ENCODE measurements at places on chromosomes 4 and X.

GRCh38 chrX:21843179-21843578 is 3.8 kb downstream of the MBTPS2 start:
- DNase-seq = no peak

DNA sequence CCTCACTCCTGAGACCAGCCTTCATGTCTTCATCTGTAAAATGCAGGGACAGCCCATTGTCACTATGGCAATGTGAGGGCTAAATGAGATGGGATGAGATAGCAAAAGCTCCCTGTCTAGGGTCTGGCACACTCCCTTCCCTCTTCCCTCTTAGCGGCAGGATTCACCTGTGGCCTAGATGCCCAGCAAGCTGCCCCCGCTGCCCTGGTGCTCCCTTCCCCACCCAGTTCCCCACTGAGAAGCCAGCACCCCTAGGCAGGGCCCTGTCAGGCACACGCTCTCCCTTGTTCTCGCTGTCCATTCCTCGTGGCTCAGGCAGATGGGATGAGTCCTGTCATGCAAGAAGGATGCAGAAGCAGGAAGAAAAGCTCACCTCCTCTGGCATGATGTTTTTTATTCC is 49.2 kb upstream of the PJA1 start:
- no peak for DNase-seq

DNA sequence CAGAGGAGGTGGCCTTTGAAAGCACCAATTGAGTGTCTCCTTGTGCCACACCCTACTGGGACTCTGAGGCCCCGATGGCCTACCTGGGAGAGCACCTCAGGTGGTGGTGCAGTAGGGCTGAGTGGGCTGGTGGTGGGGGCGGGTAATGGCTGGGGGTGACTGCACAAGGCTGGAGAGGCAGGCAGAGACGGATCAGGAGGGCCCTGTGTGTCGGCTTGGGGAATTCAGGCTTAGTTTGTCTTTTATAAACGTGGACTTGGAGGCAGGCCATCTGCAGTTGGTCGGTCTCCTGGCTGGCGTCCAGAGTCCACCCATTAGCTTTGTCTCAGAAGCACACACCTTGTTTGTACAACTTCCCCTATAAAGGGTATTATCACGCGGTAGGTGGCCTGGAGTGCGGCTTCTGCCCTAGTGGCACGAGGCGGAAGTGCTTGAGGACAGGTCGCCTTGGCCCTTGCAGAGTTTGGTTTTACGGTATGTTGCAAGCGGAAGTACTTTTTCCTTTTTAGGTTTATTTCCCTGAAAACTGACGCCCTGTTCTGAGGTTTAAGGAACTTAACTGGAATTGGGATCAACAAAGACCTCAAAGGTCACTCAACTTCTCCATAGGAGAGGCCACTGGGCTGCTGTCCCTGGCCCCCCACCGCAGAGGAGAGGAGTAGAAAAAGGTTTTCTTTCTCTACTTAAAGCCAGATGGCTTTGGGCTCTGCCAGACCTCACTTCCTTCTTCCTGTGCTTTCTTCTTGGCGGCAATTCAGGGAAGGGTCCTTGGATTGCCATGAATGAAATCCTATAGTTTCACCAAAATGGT is 8.0 kb downstream of the TBC1D14 start:
- peak; percentile 34 for DNase-seq

- DNase-seq = no peak
These were observed 70.9 kb downstream of the INTS12 start for GRCh38 chr4:105637408-105638176.

- DNase-seq = no peak
These were observed 7.0 kb downstream of the PALLD start for GRCh38 chr4:168503652-168504362.

DNA sequence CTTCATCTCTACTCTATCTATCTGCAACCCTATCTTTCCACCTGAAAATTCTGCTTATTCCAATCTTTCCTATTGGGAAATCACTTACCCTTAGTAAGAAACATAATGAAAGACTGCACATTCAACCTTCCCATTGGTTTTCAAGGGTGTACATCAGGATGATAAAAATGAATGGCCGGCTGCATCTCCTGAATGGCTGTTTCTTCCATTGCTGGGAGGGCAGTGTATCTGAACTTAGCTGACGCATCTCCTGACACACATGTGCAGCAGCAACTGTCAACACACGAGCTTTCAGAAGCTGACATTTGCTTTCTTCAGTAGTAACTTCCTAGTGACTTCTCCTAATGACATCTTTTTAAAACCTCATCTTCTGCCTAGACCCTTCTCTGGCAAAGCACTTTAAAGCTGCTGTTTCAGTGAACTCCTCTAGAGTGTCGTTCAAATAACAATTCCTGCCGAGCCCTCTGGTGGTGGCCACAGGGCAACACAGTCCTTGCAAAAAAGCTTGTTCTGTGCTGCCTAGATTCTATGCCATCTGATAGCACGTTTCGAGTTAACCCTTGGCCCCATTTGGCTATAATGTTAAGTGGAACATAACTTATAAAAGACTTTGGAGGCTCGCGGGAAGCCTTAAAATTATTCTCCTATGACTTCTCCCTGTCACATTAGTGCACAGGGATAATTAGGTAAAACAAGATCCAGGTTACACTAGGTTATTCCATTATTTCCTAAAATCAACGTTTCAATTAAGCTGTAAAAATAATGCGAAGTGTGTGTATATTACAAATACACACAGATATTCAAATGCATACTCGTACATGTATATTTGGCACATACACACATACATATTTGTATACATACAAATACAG is 2340.7 kb downstream of the PCDH7 start:
- no peak for DNase-seq

DNA sequence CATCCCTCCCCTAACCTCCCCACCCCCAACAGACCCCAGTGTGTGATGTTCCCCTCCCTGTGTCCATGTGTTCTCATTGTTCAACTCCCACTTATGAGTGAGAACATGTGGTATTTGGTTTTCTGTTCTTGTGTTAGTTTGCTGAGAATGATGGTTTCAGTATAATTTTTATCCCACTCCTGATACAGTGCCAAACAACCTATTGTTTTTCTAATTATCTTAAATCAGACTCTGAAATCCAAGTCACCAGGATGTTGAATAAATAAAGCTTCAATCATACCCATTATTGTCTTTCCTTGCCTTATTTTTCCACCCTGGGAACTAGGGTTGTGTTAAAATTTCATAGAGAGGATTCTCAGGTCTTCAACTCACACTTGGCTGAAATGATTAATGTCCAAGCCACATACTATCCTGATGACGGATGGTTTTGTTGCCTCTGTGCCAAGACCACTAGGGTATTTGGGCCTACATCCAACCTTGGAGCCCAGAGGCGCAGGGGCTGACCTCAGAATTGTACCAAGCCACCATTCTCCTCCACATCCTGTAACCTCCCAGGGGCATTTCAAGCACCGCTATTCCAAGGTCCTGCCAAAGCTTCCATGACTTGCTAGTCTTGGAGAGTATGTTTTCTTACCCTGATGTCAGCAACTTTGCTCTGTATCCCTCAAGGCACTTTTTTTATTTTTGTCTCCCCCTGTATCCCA is 332.4 kb downstream of the ARHGAP24 start:
- DNase-seq = no peak

DNA sequence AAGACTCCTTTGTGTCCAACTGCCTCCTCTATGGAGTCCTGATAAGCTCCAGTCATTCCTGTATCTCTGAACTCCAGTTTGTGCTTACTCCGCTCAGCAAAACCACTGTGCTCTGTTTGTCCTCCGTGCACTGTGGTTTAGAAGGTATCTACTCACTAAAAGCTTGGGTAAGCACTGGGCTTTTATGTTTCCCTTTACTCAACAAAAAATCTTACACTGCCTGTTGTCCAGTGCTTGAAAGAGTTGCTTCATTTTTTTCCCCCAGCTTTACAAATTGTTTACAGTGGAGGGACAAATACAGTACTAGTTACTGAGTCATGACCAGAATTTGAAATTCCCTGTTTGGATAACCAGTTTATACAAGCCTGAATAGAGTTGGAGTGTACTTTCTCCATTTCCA is 545.3 kb upstream of the FAT1 start:
- no peak for DNase-seq

DNA sequence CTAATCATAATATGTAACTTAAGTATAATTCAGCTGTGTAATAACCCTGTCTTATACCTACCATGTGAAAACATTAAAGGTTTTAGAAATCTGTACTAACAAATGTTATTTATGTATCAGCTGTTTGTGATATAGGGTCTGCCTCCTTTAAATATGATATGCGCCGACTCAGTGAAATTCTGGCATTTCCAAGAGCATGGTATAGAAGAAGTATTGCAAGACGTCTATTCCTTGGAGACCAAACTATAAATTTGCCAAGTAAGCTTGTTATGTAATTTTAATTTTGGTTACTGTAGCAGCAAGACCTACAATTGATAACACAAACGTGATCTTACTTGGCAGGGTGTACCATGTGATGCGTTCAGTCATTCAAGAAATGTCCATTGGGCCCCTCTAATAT is 32.3 kb upstream of the ADAD1 start:
- no peak for DNase-seq

DNA sequence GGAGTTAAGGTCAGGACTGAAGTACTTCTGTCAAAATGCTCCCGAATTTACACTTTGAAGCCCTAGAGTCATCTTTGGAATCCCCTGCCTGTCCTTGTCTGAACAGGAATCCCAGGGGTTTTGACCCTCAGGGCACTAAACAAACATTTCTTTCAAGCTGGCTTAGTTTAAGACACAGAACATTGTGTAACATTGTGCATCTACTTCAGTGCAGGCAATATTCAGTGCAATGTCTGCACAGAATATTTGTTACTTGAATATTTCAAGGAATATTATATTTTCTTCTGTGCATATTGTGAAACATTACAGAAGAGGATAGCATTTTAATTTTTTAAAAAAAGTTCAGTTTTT is 763.4 kb downstream of the PCDH18 start:
- no peak for DNase-seq

DNA sequence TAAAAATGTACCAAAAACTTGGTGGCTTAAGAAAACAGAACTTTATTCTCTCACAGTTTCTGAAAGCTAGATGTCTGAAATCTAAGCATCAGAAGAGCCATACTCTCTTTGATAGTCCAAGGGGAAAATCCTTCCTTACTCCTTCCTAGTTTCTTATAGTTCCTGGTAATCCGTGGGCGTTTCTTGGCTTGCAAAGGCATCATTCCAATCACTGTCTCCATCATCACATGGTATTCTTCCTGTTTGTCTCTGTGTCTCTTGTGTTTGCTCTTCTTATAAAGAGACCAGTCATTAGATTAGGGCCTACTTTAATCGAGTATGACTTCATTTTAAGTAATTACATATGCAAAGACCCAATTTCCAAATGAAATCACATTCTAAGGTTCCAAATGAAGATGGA is 118.9 kb upstream of the FSTL5 start:
- DNase-seq = no peak

DNA sequence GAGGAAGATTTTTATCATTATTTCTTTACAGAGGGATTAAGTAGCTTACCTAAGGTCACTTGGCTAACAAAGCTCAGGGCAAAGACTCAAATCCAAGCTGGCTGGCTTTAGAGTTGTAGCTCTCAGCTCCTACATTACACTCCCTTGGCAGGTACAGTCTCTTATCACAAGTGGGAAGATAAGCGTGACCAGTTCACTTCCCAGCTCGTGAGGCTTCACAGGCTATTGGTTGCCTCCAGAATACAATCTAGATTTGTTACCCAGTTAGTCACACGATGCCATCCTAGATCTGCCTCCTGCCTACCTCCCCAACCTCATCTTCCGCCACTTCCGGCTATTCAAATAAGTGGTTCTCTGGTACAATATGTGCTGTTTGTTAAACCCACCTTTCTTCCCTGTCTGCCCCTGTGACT is 3.7 kb downstream of the MMRN1 start:
- no peak for DNase-seq

- peak; percentile 18 for DNase-seq
These were observed 4.3 kb upstream of the TSPAN5 start for GRCh38 chr4:98662626-98663225.

DNA sequence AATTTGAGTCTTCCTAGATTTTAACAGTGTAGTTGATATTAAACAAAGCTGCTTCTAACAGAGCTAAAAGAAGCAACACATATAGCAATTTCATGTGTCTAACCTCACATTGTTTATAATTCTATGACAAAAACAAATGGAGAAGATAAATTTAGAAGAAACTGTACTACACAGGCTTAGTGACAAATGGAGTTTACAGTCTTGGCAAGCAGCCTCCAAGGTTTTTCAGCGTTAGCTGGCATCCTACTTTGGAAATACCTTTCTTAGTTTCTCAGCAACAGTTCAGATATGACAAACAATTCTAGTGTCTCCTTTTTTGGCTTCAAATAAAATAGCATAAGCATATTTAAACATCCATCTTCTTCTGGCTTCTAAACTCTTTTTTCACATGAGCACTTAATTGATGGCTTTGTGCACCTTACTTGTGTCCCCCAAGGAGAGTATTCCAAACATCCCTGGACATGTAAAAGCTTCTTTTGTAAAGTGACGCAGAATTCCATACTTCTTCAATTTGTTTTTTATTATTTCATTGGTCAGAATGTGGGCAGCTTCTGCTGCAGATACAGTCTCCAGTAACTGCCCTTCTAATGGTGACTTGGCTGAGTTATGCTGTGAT is 249.8 kb downstream of the ANTXR2 start:
- no peak for DNase-seq

GRCh38 chr4:139301821-139302611 is at the start of gene NDUFC1:
TSS of gene NDUFC1 (minus strand) at chr4:139302477. CDS start at chr4:139295798, 6,679 bp downstream.
- DNase-seq = peak; percentile 67

- DNase-seq = no peak
These were observed 8.9 kb upstream of the NAA11 start for GRCh38 chr4:79334783-79335182.

GRCh38 chr4:154927126-154927680 is 146.1 kb downstream of the RBM46 start:
- no peak for DNase-seq

GRCh38 chrX:129808158-129808828 is 28.5 kb downstream of the SASH3 start:
- no peak for DNase-seq

GRCh38 chr4:118814058-118814457 is 21.9 kb downstream of the SEC24D start:
- DNase-seq = no peak

DNA sequence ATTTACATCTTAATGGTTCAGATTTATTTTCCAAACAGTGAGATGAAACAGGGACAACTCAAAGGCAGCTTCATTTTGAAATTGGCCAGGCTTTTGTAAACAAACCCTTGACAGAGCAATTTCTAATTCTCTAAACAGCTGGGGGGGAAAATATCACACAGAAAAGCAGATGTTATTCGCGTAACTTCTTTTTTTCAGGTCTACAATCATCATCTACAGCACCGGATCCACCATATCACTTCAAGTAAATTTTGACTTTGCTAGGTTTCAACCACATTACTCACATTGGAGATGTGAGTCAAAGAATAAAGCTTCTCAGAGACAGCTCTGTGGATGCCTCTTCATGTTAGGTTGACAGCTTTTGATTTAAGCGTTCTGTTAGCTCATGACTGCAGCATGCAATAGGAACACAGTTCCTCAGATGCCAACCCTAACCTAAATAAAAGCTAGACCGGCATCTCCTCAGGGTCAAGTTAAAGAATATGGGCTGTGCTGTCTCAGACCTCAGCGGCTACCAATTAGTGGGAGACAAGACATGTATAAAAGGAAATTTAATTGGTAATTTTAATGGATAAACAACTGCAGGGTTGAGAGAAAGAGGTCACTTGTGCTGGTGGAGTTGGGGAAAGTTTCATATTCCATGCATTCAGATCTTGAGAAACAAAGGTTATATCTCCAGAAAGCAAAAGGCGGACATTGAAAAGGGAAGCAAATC is 26.8 kb downstream of the AMELX start:
- no peak for DNase-seq

- DNase-seq = no peak
These were observed 18.3 kb upstream of the STX18 start for GRCh38 chr4:4560136-4560535.
